ENCODE measurements at places on chromosomes 11 and 22.

DNA sequence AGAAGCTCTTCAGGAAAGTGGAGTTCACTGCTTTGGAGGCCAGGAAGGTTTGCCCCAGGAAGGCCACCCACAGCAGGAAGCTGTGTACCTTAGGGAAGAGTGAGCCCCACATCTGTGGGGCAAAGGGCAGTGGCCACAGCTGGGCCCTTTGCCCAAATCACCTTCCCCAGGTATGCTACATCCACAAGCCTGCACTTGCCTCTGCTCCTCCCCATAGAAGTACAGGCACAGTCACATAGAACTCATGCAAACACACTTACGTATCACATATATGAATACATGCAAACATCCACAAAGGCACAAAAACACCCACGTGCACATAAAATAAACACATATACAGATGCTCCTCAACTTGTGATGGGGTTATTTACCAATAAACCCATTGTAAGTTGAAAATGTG lies 2.1 kb downstream of the TRIM29 start:
- no peak for DNase-seq

DNA sequence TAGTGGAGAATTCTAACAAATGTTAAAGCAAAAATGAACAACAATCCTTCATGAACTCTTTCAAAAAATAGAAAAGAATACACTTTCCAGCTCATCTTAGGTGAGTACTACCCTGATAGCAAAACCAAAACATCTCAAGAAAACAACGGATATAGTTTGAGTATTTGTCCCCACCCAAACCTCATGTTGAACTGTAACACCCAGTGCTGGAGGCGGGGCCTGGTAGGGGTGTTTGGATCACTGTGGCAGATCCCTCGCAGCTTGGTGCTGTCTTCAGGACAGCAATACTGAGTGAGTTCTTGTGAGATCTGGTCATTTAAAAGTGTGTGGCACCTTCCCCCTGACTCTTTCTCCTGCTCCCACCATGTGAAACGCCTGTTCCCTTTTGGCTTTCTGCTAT lies 27.0 kb downstream of the NCAPD3 start:
- no peak for DNase-seq

GRCh38 chr22:42217019-42217751 lies 53.3 kb downstream of the TCF20 start:
- DNase-seq, result peak; percentile 14

- no peak for DNase-seq
Measured at GRCh38 chr11:8192896-8193209, 24.0 kb upstream of the RIC3 start.

DNA sequence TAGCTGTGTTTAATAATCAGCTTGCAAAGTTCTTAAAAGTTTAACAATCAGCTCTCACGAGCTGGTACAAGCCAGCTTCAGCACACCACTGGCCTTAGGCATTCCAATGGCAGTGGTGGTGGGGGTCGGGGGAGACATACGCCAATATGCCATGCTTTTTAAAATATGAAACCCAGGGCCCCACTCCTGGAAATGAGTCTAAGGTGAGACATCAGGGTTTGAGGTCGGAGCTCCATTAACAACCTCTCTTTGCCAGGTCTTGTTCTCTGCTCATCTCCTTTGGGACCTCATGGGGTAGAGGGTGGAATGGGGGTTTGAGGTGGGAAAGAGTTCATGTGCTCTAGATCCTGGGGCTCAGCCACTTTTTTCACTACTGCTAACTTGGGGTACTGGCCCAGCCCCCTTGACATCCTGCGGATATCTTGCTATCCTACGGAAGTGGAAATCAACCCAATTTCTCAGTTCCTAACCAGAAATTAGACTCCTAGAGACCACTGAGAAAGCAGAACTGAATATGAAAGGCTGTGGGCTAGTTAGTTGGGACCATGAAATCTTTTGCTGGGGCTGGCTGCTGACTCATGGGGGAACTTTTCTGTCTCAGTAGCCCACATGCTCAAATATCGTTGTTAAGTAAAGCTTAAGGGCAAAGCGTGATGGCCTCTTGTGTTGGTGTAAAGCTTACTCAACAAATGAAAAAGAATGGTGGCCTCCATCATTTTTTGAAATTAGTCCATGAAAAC lies 90.1 kb downstream of the PDHX start:
- peak; percentile 94 for DNase-seq

GRCh38 chr11:65791719-65792213 lies 4.9 kb downstream of the OVOL1 start:
- DNase-seq, result peak; percentile 77

GRCh38 chr11:109939166-109939810 lies 153.9 kb upstream of the ZC3H12C start:
- peak; percentile 68 for DNase-seq

GRCh38 chr11:62914416-62914815 lies 6.7 kb downstream of the CHRM1 start:
- no peak for DNase-seq

DNA sequence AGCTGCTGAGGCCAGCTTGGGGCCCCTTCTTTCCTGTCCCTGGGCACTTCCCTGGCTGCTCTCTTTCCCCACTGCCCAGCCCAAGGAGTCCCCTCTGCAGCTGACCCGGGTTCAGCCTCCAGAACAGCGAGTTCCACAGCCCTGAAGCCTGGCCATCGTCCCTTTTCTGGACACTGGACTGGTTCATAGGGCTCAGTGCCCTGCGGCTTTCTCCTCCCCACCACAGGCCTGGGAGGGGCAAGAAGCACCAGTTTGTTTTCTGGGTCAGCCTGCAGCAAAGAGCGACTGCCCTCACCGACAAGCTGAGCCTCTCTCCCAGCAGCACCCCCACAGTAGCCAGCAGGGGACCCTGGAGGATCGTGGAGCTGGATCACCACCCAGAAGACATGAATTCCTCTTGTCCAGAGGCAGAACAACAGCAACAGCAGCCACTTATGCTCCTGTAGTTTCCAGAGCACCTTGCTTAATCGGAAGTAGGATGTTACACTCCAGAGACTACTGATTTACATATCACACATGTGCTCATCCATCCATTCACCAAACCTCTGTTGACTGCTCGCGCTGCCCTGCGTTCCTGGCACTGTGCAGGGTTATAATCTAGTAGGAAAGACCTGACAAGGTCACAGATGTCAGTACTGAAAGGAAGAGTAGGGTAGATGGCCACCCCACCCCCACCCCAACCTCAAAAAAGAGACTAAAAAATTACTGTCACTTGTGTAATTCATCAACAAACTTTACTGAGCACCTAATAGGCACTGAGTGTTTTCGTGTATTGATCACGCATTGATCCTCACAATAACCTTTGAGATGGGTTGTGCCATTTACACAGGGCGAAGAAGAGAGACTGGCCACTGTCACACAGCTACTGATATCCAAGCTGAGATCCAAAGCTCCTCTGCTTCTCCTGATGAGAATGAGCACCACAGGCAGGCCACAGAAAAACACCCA lies 13.0 kb upstream of the CXCR5 start:
- DNase-seq, result peak; percentile 28

- no peak for DNase-seq
Measured at GRCh38 chr22:29629903-29630516, 26.6 kb downstream of the NF2 start.

GRCh38 chr22:39185601-39186012 lies 33.1 kb upstream of the CBX7 start:
- DNase-seq, result no peak

All from suppressor macrophage treated with lipopolysaccharide for 4 hours (primary cell).